ENCODE measurements at places on chromosomes 13 and 19. TPM values are rescaled to one million over a fixed set of nuclear protein-coding genes. Genes with fewer than 3 reads are reported as not detected.
A peak's percentile ranks its signal among the peaks of the same experiment; 100 is the strongest.

DNA sequence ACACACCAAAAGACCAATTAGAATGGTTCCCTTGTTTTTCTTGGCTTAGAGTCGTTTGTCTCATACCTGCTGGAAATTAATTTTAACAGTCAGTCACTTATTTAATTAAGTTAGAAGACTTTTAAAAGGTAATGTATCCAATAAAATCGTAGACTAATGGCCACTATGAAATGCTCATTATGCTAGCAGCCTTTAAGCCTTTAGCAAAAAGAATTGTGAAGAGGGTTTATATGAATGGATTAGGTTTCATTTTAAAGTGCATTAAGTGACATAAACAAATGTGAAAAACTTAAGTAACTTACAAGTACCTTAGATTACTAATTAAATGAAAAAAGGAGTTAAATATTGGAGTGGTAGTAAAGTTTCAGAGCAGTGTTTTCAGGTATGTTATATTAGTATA lies 139.6 kb downstream of the RXFP2 start:
- DNase-seq = no peak

- no peak for DNase-seq
These were observed 24.5 kb downstream of the EFNA2 start for GRCh38 chr19:1309977-1310852.

DNA sequence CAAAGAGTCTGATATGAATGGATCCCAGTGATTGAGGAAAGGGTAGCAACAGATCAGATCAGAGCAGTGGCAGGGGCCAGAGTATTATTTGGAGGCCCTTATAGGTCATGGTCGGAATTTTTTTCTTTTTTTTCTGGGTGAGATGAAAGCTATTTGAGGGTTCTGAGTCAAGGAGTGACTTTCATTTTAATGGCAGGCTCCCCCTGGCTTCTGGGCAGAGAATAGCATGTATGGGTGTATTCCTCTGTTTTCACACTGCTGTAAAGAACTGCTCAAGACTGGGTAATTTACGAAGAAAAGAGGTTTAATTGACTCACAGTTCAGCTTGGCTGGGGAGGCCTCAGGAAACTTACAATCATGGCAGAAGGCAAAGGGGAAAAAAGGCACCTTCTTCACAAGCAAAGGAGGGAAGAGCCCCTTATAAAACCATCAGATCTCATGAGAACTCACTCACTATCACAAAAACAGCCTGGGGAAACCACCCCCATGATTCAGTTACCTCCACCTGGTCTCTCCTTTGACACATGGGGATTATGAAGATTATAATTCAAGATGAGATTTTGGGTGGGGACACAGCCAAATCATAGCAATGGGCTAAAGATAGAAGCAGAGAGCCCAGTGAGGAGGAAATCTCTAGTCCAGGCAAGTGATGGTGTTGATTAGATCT lies 3.0 kb upstream of the SLC6A16 start:
- no peak for DNase-seq

- no peak for DNase-seq
These were observed 1.7 kb upstream of the PRAM1 start for GRCh38 chr19:8504171-8504570.

DNA sequence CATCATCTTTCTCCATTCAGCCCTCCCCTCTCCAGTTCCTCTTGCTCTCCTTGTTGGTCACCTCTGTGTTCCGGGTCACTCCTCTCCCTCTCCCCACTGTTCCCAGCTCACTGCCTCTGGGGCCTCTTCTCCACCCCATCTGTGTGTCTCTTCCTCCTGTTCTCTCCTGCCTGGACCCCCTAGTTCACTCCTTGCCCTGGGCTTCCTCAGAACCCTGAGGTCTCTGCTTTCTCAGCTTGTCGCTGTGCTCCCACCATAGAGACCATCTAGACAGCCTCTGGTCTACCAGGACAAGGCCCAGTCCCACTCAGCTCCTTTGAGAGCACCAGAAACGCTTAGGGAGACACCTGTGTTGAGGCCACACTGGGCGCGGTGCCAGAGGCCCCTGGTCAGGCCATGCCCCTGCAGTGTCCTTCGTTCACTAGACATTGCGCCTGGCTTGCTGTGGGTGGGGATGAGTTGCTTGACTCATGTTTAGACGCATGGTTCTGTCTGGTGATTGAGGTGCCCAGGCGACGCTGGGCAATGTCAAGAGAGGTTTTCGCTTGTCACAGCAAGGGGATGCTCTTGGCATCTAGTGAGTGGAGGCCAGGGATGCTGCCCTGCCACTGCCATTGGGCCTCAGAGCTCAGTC lies 4.8 kb downstream of the LENG9 start:
- no peak for DNase-seq

- DNase-seq = no peak
These were observed 708.1 kb upstream of the ARGLU1 start for GRCh38 chr13:107275945-107276614.

DNA sequence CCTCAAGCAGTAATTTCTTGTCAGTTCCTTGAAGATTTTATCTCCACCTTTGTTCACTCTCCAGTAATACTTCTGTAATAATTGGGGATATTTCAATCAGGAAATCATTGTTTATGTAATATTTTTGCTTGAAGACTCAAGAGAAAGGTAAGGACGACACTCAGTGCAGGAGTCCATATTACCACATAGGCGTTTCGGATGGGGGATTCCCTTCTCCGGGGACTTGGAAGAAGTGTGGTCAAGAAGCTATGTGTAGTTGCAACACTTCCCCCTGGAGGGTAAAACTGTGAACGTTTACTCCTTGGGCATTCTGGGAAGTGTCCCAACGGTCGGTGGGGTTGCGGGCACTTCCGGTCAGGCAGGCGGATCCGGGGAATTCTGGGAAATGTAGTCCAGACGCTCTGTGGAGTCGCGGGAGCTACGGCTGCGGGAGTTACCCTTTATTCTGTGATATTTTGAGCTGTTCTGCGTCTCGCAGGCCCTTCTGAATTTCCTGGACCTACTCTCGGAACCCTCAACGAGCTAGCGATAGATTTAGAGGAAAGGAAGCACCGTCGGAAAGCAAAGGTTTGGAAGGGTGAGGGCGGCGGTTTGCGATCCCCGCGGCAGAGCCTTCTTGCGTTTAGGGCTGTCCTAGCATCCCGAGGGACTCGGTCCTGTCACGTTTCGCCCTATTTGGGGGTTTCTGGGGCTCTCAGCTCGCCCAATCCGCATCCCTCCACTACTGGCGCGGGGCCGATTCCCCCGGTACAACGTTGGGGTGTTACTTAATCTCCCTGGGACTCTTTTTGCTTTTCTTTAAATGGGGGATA lies at the start of gene ZNF221:
ZNF221 (plus strand) TSS at position 395 of the 812 bp plus-strand sequence. CDS start 11,499 bp downstream, outside the sequence.
- DNase-seq = peak; percentile 90

DNA sequence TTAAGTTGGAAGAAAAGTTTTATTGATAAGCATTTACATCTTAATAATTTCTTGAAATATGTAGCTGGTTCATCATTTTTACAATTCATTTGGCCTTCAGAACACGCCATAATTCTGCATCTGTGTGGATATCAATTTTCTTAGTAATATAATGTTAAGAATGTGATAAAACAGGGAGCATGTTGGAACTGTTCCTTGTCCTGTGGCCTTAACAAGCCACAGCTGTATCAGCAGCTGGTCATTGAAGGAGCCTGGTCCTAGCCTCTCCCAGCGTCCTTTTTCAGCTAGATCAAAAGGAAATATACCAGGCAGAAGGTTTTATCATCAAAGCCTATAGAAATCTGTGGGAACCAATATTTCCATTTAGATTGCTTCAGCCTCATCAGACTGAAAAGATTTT lies 421.8 kb downstream of the SPRY2 start:
- DNase-seq = no peak

The ZNF536 gene
- total RNA-seq = 7.1 TPM

The LILRB3 gene
- 2.6 TPM for total RNA-seq

The ZNF441 gene
- total RNA-seq = 14.3 TPM

The COX6B2 gene
- 15.1 TPM for total RNA-seq

The CEBPA gene
- total RNA-seq = 72.2 TPM
